ENCODE measurements at places on chromosomes 4 and X.

DNA sequence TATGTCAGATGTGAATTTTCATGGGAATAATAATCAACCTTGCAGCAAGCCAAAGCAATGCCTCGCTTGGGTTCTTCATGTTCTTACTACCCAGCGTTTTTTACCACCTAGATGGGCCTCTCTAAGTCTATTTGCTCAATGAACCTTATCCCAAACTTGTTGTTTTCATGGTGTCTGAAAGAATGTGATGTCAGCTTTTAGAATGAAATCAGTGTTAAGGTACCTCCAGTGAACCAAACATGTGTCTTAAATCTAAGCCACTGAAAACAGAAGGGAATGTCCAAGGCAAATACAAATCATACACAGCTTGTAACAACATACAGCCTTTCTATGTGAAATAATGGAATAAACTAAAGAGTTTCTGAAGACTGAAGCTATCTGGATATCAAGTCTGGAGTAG, 6.7 kb downstream of the EPGN start:
- DNase-seq, result no peak

GRCh38 chrX:11470250-11470974, 177.2 kb downstream of the AMELX start:
- DNase-seq, result no peak

DNA sequence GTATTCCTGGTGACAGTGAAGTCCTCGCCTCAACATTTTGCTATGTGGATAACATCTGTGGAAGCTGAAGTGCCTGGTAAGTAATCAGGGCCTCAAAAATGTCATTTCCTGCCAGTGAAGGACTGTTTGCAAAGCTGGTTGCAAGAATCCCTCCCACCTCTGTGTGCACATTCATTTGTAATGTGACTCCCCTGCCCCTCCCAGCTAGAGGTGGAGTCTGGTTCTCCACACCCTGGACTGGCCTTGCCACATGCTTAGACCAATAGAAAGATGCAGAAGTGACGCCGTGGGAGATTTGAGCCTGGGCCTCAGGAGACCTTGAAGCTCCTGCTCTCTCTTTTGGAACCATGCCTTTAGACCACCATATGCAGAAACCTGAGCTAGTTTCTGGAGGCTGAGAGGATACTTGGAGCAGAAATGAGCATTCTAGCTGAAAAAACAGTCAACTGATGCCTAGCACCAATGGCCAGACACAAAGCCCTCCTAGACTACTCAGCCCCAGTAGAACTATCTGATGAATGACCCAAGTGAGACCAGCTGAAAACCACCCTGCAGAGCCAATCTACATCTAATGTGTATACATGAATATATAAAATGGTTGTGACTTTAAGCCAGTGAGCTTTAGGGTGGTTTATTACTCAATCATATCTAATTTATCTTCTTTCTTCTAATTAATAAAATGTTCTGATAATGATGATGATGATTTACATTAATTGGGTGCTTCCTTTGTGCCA, 47.8 kb upstream of the CRMP1 start:
- DNase-seq, result no peak

- no peak for DNase-seq
Measured at GRCh38 chrX:153060095-153060445, 3.8 kb downstream of the PNMA3 start.

- no peak for DNase-seq
Measured at GRCh38 chr4:13852411-13852810, 224.9 kb upstream of the BOD1L1 start.

- no peak for DNase-seq
Measured at GRCh38 chr4:90122355-90122748, 4.8 kb upstream of the CCSER1 start.

- no peak for DNase-seq
Measured at GRCh38 chrX:64334467-64334866, 60.8 kb downstream of the MTMR8 start.

DNA sequence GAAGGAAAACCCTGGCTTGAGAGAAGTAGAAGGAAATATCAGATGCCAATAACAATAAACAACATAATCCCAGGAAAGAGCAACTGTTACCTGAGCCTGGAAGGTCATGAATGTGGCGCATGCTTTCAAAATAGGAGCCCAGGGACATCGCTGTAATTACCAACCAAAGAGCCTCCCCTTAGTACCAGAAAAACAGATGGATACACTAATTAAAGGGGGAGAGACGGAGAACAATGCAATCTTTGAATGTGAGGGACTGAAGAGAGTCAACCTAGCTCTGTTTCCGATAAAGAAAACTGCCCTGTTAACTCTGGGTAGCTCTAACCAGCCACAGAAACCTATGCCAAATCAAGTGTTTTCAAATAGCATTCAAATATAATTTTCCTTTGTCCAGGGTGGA, 161.4 kb downstream of the ENOX2 start:
- no peak for DNase-seq

- DNase-seq, result no peak
Measured at GRCh38 chr4:141713771-141714445, 77.5 kb downstream of the IL15 start.

DNA sequence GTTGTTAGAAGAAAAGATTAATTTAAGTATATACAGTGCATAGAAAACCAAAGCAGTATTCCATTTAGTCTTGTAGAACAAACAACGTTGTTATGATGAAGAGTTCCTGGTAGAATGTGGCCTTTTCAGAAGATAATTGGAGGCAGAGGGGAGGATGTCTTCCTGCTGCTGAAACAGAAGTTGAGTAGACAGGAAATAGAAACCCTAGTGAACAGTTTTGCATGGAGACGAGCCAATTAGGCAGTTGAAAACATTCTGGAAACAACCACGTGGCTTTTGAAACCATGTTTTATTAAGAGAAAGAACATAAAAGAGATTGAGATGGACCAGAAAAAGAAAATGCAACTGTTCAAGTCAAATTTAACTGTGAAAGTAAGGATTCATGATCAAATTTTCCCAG, 325.2 kb downstream of the CAMK2D start:
- no peak for DNase-seq

DNA sequence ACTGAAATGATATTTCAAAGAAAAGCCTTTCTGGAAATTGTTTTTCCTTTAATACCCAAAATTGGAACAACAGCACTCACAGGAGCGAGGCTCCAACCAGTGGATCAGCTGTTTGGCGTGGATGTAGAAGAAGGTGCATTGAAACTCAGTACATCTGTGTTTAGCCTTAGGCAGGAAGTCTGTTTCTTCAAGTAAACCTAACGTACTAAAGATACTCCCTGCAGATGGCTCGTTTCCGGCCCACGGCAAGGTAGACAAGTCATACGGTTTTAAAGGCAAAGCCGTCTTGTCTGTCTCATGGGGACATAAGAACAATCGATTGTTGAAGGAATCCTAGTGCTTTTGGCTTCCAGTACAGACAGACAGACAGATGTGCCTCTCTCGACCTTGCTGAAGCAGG, 50.0 kb upstream of the CLCN4 start:
- DNase-seq, result no peak

DNA sequence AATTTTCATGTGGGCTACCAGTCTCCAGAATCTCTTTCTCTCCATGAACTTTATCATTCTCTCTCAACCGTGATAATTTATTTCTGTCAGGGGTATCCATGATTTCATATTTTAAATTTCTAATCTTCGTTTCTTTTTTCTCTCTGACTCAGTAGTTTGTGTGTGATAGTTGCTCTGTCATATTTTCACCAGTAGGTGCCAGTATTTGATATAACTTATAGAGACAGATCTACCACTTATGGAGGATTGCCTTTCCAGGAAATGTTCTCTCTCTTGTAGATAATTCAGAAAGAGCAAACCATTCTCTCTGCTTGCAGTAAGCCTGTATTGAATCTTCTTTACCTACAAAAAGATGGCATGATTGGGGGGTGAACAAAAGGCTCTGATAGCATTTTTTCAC, 79.3 kb upstream of the DYNLT3 start:
- DNase-seq, result no peak

GRCh38 chr4:791252-791897, 34.6 kb downstream of the CPLX1 start:
- no peak for DNase-seq

DNA sequence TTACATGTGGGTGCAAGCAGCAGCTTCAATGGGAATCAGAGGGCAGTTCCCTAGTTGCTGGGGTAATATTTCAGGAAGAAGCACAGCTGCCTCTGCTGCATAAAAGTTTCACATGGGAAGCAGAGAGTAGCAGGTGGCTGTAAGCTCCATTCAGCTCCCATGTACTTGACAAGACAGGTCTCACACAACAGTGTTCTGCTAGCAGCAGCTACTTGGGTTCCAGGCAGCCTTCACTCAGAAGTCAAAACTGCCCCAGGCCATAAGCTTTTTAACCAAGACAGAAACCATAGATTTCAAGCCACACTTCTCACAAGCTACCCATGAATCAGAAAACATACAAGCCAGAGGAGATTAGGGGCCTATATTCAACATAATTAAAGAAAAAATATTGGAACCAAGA, 41.4 kb upstream of the SPIN2A start:
- DNase-seq, result no peak

DNA sequence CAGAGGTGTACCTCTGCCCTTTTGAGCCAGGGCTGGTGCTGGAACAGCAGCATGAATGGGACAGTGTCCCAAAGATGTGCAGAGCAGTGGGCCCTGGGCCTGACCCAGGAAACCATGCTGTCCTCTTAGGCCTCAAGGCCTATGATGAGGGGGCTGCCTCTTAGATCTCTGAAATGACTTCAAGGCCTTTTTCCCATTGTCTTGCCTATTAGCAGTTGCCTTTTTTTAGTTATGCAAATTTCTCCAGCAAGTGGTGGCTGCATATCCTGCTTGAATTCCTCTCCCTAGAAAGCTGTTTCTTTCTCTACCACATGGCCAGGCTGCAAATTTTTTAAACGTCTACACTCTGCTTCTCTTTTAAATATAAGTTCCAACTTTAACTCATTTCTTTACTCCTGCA, 160.3 kb downstream of the CFAP299 start:
- no peak for DNase-seq

- DNase-seq, result no peak
Measured at GRCh38 chr4:48296365-48296764, 26.7 kb upstream of the TEC start.

DNA sequence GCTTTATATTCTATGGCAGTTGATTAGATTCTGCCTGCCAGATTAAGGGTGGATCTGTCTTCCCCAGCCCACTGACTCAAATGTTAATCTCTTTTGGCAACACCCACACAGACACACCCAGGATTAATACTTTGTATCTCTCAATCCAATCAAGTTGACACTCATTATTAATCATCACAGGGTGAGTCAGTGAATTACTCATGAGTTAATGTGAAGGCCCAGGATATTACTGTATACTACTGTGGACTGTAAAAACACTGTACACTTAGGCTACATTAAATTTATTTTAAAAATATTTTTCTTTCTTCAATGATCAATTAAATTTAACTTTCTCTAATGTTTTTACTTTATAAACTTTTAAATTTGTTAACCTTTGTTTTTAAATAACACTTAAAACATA, 87.7 kb downstream of the NAP1L3 start:
- DNase-seq, result no peak

DNA sequence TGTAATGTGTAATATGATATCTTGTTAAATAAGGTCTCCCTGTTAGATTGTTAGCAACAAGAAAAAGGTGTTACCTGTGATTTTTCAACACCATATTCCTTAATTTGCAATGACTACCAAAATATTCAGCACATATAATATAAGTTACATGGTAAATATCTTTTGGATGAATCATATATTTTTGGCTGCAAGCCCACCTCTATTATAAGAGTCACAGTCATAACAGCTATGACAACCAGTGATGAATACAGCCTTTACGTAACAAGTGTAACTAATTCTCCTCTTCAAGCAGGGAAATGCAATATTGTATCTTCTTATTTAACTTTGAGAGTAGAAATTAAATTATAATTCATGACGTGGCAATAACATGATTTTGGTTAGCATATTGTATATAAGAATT, 187.0 kb downstream of the NLGN4X start:
- no peak for DNase-seq

DNA sequence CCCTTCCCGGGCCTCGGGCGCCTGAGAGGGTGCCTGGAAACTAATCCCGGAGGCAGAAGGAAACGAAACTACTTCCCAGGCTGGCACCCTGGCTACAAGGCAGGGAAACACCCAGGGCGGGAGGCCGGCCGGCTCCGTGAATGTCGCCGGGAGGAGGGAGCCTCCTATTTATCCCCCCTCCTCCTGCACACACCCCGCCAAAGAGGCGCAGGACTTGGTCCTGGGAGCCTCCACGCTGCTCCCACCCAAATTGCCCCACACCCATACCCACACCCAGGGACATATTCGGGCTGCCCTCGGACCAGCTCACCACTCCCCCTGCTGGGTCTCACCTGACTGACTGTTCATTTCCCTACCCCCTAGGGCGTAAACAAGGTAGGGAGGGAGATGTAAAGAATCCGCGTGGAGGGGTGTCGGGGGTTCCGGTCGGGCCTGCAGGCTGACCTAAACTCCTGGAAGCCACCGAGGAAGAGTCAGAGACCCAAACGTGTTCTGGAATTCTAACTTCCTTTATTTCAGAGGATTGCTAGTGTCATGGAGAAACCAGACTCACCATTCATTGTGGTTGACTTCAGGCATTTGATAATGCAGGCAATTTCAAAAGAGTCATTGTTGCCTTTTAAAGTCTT, at the start of gene BTC:
BTC (minus strand) TSS at position 142 of the 629 bp plus-strand sequence. CDS start 198 bp downstream, outside the sequence.
- no peak for DNase-seq

DNA sequence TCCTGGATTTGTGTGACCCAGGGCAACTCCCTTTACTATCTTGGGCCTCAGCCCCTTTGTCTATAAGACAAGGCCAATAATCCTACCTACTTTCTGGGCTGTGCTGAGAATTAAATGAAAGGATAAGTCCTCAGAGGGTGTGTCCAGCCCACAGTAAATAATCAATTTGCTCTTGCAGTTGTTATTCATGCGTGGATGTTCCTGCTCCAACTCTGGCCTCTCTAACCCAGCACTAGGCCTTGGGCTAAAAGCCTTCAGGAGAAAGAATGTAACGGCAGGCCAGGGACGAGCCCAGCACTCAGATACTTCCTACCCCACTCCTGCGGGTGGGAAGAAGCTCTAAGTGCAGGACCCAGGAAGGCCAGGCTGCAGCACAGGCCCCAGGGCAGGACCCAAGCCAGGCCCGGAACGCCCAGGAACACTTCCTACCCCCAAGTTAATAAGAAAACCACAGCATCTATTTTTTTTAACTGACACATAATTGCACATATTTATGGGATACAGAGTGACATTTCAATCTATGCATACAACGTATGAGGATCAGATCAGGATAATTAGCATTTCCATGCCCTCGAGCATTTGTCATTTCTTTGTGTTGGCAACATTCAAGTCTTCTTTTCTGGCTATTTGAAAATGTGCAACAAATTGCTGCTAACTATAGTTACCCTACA, 179.6 kb upstream of the RBPJ start:
- no peak for DNase-seq

DNA sequence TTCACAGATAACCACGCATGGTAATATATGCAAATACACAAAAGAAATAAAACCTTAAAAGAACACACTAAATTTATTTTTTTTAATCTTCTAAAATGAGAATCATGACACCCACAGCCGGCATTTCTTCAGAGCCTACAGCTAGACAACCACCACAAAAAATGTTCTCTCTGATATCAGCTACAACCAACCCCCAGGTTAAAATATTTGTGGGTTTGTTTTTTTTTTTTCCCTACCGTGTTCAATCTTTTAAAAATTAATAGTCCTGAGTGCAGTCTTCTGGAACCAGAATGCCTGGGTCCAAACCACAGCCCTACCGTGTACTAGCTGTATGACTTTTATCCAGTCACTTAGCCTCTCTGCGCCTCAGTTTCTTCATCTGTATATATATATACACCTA, 36.0 kb downstream of the MAML3 start:
- DNase-seq, result no peak

- DNase-seq, result peak; percentile 10
Measured at GRCh38 chrX:8988446-8988845, 45.5 kb downstream of the FAM9B start.
